ENCODE measurements at places on chromosomes 16 and 17.

- no peak for DNase-seq
These were observed 21.6 kb upstream of the TOX3 start for GRCh38 chr16:52568495-52568894.

GRCh38 chr17:34504814-34505484 lies 74.4 kb upstream of the TMEM132E start:
- no peak for DNase-seq

DNA sequence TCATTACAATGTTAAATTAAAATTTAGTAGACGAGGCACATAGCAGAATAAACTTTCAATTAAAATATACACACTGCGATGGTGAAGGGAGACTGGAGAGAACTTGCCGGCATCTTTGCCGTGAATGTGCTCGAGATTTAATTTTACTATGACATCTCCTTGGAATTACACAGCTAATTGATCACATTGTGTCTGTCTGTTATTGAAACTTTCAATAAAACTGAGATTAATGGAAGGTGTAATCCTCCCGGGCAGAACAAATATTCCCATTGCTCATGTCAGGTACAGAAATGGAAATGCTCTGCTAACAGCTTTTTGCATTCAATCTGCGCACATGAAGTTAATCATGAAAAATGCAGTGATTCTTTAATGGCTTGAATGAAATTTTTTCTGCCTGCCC lies 210.1 kb upstream of the NLRP1 start:
- DNase-seq, result no peak

- DNase-seq, result no peak
These were observed 11.9 kb downstream of the PIPOX start for GRCh38 chr17:29054835-29055234.

- no peak for DNase-seq
These were observed 386.5 kb downstream of the SLC39A11 start for GRCh38 chr17:72705905-72706395.

- no peak for DNase-seq
These were observed 29.8 kb downstream of the SLC47A2 start for GRCh38 chr17:19686400-19687090.

DNA sequence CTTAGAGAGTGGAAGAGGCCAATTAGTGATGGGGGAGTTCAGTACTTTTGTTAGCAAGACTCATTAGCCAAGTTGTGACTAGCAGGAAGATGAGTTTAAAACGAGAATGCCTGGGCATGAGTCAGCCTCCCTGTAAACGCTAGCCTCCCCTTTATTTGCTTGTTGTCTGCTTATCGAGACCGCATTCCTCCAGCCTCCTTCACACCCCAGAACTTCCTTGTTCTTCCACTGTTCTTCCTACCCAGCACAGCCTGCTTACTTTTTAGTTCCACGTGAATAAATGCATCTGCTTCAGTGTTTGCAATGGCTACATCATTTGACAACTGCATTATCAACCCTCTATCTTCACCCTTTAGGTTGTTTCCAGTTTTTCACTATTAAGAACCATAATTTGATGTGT lies 20.2 kb upstream of the OR3A1 start:
- DNase-seq, result no peak

GRCh38 chr16:46688101-46688653 lies 801 bp downstream of the VPS35 start:
- DNase-seq, result no peak

GRCh38 chr17:50837980-50838954 lies 2.9 kb downstream of the WFIKKN2 start:
- no peak for DNase-seq

- DNase-seq, result no peak
These were observed 1.6 kb downstream of the CD7 start for GRCh38 chr17:82315703-82316358.

- DNase-seq, result no peak
These were observed 18.5 kb upstream of the TOB1 start for GRCh38 chr17:50884439-50885311.

GRCh38 chr16:65782611-65783600 lies 583.6 kb upstream of the CDH5 start:
- no peak for DNase-seq

DNA sequence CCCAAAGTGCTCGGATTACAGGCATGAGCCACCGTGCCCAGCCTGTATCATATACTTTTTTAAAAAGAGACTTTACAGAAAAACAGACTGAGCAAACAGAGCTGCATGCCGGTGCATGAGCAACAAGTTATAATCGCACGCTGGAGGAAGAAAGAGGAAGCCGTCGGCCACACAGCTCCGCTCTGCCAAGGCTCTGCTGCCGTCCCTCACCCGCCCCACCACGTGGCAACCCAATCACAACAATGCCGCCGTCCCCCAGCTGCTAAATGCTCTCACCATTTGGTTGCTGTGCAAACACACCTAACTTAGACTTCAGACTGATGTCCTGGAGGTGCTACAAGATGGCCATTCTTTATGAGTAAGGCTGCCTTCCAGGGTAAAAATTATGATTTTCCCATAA lies 83.5 kb downstream of the ADCY9 start:
- no peak for DNase-seq

DNA sequence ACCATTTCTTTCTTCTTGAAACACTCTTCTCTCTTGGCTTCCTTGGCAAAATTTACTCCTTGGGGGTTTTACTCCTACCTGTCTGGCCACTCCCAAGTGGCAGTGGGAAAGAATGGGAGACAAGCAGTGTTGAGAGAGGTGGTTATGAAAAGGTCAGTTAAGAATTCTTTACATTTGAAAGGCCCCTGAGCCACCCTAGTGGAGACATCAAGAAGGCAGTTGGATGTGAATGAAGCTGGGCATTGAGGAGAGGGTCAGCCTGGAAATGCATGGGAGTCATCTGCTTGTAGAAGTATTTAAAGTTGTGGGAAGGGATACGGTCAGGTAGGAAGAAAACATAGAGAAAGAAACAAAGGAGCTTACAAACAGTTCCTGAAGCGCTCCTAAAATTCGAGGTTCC lies 42.3 kb upstream of the CCNF start:
- DNase-seq, result no peak

GRCh38 chr16:86176462-86176861 lies 277.5 kb downstream of the IRF8 start:
- DNase-seq, result no peak

DNA sequence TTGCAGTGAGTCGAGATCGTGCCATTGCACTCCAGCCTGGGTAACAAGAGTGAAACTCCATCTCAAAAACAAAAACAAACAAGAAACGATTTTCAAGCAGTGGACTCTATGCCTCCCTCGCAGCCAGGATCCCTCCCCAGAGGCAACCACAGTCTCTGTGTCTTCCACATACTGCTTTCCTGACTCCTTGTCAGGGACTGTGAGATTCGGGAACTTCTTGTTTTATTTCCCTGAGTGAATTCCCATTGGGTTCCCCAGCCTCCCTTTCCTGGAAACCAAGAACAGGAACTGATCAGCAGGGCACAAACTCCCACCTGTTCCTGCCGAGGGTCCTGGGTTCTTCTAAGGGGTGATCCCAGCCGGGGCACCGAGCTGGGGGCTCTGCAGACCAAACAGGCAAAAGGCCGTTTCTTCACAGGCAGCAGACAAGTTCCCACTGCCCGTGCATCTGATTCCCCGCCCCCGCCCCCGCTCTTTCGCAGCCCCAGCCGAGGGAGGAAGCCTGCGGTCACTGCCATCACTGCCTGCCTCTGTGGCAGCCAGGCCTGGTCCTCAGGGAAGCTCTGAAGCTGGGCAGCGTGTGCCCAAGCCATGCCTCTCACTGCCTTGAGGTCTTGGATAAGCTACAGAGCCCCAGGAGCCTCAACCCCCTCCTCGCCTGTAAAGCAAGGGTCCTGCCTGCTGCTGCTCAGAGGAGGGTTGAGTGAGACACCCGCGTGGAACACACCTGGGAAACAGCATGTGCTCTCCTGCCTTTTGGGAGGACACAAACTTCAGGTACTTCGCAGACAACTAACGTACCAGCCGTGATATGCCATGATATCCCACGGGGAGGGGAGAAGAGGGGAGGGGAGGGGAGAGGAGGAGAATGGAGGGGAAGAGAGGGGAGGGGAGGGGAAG lies 5.5 kb upstream of the PIEZO1 start:
- DNase-seq, result no peak

GRCh38 chr16:380762-381011 lies 1.1 kb downstream of the PGAP6 start:
- no peak for DNase-seq

DNA sequence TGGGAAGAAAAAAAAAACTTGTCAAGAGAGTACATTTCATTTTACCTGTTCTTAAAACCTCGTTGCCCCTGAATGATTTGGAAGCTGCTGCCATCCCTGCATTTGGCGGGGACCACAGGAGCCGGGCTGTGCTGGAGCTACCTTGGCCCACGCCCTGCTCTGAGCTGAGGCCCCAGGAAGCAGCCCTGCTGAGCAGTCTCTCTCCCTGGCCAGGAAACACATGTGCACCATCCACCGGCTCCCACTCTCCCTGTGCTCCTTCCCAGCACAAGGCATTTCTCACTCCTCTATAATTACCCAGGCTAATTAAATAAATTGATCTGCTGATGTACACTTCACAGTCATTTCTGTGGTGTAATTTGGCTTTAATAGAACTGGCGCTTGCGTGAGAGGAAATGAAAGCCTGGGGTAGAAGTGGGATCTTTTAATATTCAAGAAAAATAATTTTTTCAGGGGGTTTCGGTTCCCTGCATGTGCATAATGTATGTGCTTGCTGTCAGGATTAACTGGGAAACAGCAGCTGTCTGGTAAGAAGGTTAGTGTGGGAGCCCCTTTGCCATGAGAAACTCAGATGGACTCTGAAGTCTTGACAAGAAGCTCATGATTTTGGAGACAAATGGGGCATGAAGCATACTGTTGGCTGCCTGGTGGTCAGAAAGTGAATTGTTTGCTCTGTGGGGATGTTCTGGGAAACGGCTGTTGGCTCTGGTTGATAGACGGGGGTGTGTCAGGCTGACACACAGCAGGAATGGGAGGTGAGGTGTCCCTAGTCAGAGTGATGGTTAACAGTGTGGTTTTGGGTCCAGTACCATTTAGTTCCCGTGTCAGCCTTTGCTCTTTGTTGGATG lies 252.3 kb upstream of the EEF2KMT start:
- no peak for DNase-seq

DNA sequence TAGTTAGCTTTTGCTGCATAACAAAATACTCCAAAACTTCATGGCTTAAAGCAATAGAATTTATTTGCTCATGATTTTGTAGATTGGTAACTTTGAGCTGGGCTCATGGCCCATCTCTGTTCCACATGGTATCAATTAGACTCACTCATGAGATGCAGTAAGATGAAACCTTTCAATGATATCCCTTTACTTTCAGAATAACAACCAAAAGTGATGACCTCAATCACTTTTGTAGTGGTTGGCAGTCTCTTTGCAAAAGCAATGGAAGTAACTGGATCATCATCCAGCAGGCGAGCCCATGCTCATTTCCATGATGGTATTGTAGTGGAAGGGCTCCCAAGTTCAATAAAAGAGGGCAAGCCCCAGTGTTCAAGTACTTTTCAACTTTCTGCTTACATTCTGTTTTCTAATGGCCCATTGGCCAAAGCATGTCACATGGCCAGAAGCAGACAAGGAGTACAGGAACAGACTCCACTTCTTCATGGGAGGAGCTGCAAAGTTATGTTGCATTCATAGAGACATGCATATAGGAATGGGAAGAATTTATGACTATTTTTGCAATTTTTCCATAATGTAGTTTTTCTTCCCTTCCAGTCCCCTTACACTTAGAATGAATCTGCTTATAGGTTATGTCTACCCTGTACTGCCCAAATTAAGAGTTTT lies 41.7 kb downstream of the EFCAB5 start:
- no peak for DNase-seq

DNA sequence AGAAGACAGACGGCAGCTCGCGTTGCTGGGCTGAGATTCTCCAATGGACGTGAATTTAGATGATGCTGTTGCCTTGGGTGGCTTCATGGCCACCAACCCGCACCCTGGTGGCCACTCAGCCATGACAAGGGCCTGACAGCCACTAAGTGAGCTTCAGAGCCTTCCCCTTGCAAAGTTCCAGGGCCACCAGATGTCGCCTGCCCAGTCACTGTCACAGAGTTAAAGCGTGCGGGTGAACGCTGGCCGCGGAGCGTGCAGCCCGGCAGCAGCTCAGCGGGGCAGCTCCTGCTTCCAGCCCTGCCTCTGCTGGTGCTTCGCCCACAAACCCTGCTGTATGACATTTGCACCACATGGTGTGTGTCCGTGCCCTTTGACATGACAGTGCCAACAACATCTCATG lies 13.3 kb upstream of the KREMEN2 start:
- no peak for DNase-seq

DNA sequence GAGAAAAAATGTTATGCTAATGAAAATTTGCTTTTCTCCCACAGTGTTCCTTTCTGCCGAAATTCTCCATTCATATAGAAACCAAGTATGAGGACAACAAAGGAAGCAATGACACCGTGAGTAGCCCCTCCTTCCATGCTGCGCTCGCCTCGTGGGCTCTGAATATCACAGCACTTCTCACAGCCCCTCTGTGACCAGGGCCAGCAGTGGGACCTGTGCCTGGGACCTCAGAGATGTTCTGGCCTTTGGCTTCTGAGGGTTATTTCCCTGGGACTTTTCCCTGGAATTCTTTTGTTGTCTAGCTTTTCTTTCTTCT lies 139.6 kb upstream of the NOL11 start:
- DNase-seq, result no peak

- peak; percentile 54 for DNase-seq
These were observed 767 bp downstream of the SYNGR2 start for GRCh38 chr17:78168903-78169793.

- no peak for DNase-seq
These were observed 33.4 kb downstream of the PSME3IP1 start for GRCh38 chr16:57152096-57153093.

- no peak for DNase-seq
These were observed 293.1 kb upstream of the N4BP1 start for GRCh38 chr16:48903039-48903438.

DNA sequence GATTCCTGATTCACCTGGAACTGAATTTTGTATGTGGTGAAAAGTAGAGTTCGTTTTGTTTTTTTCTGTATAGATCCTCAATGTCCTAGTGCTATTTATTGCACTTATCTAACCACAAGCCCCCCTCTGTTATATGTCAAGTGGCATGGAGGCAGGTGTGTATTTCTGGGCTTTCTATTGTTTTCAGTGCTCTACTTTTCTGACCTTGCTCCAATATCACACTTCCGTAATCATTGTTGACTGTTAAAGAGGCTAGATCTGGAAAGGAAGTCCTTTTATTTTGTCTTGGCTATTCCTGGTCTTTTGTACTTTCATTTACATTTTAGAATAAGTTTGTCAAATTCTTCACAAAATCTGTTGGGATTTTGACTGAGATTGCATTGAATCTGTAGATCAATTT lies 26.8 kb upstream of the FBXO47 start:
- DNase-seq, result no peak

- DNase-seq, result no peak
These were observed 118.7 kb upstream of the CDH5 start for GRCh38 chr16:66247516-66248481.

DNA sequence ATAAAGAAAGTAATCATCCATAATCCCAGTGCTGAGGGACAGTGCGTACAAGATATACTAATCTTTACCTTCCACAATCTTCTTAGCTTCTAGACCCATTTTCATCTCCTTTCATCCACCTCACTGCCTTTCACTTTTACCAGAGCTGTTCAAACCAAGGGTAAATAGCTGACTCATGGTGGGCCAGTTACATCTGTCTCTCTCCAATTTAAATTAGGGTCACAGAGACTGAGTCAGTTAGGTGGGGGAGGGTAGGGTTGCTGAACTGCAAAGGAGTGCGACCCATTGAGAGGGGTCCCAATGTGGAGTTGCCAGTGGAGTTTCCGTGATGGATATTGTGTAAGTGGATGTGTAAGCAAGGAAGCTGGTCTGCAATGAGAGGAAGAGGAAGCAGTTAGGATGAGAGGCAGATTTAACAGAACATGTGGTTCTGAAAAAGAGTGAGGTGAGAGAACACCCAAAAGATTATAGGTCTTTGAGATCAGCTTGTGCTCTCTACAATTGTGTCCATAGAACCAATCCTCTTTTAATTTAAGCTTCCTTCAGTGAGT lies 83.5 kb downstream of the GP2 start:
- no peak for DNase-seq

Measured in activated CD4-positive, alpha-beta T cell treated with anti-CD3 and anti-CD28 coated beads for 24 hours (primary cell).